ENCODE measurements at places on chromosomes 5 and 9.

DNA sequence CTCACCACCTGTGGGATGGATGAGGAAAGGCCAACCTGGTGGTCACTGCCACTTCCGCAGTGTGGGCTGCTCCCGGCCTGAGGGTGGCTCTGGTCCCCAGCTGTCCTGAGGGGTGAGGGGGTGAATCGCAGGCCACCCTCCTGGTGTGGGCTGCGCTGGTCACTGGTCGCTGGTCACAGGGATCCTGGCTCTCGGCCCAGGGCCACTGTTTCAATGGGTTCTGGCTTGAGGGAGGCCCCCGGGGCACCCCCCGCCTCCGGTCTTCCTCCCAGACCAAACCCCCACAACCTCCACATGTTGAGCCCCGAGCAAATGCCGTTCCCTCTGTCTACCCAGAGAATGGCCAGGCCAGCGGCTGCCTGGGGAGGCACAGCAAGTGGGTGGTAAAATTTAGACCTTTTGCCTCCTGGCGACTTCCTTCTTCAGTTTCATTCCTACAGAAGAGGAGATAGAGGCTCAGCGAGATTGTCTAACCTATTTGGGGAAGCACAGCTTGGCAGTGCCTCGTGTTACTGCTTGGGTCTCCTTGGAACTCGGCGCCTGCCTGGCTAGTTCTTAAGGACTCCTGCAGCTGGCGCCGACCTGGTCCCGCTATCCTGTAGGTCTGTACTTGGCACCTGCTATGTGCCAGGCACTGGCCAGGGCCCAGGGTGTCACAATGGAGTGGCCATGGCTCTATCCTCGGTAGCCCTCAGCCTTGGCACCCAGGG is 48.2 kb downstream of the RXRA start:
- DNase-seq = peak; percentile 25

DNA sequence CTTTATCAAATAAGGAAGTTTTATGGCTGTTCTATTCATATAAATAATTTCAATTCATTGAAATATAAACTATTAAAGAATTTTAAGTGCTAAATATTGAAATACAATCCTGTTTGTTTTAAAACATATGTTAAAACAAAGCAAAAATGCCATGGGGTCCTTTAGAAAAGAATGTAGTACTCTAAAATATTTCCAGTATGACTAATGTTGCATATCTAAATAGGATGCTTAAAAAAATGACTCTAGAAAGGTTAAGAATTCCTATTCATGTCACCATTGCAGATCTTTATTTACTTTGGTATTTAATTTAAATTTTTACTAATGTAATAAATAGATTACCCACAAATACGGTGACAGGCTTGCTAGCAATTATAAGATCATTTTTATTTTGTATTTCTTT is 132.3 kb downstream of the ZNF608 start:
- no peak for DNase-seq

DNA sequence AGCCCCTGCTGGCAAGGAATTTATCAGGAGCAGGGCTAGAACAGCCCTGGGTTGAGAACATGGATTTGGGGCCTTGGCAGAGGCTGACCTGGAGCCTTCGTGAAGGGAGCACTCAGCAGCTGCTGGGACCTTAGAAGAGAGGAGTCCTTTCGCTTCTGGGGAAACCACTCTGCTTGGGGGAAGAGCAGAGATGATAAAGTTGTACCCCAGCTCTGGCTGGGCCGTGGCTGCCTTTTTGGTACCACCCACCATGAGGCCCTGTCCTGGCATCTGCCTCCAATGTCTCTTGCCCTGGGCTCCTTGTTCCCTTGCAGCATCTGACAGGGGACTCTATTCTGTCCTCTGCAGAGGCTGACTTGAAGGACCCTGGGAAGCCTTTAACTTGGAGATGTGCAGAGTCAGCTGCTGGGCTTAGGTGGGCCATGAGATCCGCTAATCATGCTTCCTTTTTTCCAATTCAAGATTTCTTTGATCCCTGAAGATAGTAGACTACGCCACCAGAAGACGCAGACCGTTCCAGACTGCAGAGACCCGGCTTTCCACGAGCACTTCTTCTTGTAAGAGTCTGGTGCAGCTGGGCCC is 20.2 kb downstream of the RGS3 start:
- no peak for DNase-seq

- no peak for DNase-seq
These were observed 2.1 kb upstream of the TLX3 start for GRCh38 chr5:171306781-171307591.

- DNase-seq = no peak
These were observed 2.3 kb upstream of the SMIM33 start for GRCh38 chr5:139468421-139468931.

- DNase-seq = no peak
These were observed 189.0 kb downstream of the SNCAIP start for GRCh38 chr5:122501089-122501435.

GRCh38 chr5:136457390-136458013 is 92.2 kb upstream of the TRPC7 start:
- DNase-seq = peak; percentile 40

GRCh38 chr5:120053841-120054240 is 410.3 kb upstream of the PRR16 start:
- DNase-seq = no peak

DNA sequence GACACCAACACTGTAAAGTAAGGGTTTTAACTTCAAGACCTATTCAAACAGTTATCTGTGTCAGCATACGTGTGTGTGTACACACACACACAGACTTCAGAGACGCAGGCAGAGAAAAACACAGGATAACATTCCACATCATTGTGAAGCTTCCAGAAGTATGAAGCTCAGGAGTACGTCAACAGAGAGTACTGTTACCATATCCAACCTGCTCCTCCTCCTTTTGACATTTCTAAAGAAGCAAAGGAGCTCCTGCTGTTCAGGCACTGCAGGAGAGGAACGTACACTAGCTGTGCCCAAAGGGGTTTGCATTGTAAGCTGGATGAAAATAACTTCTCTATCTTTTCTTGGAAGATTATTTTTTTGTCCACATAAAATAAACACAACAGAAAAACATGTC is 180.7 kb downstream of the MEF2C start:
- DNase-seq = no peak

DNA sequence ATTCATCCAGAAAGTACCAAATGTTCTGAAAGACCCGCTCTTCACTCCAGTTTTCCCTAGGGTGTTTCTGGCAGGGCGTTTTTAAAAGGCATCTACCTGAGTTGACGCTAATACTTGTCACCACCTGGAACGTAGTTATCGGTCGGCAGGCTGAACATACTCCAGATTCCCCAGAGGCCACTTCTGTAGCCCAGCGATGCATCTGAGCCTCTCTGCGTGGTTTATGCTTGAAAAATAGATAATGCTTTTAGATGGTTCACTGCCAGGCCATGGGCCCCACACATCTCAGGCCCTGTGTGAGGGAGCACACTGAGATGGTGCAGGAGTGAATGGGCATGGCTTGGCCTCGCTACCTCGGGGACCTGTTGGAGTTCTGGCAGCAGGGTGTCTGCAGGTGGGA is 33.0 kb upstream of the NCS1 start:
- no peak for DNase-seq

DNA sequence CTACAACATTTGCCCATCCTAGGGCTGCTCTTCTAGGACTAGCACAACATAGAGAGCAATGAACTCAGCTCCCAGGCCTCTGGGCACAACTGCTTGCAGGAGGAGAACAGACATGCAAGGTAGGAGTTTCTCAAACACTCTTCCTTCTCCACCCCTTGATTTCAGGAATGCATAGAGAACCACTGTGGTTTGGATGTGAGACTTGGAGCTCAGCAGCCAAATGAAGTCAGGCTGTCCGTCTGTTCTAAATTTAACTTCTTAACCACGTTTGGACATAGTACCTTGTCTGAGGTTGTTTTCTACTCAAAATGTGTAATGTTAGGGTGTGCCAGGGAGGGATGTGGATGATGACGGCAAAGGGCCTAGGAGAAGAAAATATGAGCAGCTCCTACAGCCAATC is 515.1 kb upstream of the TNC start:
- DNase-seq = no peak

DNA sequence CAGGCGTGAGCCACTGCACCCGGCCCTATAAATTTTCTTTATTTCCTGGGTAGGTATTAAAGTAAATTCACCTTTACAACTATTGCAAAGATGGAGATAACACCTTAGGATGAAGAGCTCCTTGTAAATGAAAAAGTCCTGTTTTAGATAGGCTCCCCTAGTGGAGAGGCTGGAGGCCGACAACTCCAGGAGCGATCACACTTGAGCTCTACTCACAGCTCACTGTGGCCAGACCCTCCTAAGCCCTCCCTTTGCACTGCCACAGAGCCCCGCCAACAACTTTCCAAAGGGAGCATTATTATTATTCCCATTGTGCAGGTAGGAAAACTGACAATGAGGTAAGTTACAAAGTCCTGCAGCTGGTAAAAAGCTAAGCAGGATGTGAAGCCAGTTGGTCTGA is 139.1 kb upstream of the ERCC6L2 start:
- DNase-seq = no peak

DNA sequence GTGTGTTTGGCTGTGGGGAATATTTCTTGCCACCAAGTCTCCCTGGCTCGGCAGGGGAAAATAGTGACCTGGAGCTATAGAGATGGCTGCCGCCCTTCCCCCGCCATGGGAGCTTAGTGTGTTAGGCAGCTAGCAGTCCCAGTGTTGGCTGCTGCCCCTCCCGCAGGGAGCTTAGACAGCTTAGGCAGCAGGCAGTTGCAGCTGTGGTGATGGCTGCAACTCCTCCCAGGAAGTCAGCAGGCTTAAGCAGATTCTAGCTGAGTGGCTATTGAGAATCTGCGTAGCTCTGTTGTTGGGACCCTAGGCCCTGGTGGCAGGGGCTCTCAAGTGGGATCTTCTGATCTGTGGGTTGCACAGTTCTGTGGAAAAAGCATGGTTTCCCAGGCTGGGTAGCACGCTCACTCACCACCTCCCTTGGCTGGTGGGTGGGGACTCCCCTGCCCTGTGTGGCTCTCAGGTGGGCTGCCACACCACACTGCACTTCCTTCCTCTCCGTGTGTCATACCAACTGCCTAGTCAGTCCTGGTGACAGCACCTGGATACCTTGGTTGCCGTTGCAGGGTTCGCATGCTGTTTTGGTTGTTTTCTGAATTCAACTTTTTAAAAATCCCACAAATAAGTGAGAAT is 9.3 kb downstream of the OR1N2 start:
- no peak for DNase-seq

DNA sequence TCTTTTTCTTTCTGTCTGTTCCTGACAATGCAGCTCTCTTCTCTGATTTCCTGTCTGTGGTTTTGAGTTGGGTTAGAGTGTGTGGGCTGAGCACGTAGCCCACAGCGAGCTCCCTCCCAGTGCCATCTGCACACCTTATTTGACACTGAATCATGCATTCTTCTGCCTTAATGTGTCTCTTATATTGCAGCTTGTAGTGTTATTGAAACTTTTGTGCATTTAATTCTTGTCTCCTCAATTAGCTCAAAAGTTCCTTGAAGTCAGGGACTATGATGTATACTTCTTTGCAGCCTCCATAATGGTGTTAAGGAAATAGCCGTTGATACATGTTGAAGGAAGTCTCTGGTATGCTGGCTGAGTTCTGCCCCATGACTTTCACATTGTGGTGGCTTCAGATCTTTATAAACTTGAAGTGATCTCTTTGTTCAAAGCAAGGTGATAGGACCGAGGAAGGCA is 576.2 kb upstream of the CLINT1 start:
- DNase-seq = no peak

- DNase-seq = no peak
These were observed 125.1 kb upstream of the OSMR start for GRCh38 chr5:38720554-38721361.

DNA sequence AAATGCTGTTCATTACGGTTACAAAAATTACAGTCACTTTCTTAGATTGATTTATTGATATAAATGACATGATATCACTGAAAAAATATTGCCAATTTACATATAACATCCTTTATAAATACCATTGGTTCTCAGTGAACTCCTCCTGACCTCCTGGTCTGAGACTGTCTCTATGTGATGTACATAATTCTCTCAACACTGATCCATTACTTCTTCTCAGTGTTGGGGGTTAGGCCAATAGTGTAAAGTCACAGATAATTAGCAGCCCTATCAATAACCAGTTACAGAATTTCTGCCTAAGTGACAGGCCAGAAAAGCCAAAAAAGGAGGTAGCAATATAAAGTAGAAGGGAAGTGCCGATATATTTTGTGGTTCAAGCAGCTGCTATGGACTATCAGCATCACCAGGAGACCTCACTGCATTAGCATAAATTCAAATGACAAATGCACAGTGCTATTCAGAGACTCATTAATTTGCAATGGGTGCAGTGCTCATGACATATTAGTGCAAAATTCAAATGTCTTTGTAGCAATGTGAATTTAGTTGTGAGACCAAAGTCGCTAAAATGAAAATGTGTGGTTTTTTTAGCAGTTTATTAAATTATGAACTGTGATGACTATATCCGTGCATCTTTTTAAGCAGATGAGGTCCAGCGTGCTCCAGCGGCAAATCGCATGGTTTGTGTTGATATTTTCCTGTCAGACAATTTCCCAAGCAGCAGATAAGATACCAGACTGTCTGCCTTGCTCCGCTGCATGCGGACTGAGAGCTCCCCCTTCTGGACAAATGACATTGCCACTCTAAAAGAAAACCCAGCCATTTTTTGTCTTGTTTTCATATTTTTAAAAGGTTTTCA is 144.6 kb downstream of the CETN3 start:
- peak; percentile 49 for DNase-seq

GRCh38 chr5:147520450-147520849 is 10.6 kb upstream of the DPYSL3 start:
- DNase-seq = no peak

DNA sequence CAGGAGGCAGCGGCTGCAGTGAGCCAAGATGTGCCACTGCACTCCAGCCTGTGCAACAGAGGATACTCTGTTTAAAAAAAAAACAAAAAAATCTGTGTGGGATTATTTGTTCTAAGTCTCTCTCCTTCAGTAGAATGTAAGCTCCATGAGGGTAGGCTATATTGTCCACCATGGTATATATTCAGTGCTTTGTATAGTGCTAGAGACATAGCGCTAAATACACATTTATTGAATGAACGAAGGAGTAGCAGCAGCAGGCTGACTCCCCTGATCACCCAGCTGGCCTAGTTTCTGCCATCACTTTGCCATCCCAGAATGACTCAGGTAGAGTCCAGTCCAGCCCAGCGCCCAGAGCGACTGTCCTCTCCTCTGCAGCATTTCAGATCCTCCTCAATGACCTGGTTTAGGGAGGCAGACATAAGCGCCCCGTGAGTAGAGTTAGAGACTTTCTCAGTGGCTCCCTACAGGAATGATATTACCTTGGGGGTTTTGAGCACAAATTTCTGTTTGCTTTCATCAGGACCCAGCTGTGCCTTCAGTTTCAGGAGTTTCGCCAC is 716 bp downstream of the HARS1 start:
- no peak for DNase-seq

DNA sequence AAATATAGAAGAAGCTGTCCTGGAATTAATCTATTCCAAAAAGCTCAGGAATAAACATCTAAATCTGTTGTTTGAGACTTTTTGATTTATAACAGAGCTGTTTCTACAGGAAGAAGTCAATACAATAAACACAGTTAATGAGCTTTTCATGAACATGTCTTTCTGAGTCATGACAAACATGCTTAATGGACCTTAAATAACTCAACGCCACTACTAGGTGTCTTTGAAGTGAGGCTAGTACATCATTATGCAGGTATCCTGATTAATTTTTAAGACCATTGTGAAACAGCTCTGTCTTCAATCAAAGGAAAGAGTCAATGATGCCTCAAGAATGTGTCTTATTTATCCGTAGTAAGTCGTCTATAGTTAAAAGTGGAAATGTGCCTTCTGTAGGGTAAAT is 131.6 kb downstream of the GABRB2 start:
- DNase-seq = no peak

All from hippocampal formation (tissue), 2 donors.